Dermis microvascular lymphatic vessel endothelial cell (primary cell): ENCODE measurements at places on chromosomes 5 and 9.

- DNase-seq, result no peak
Measured at GRCh38 chr5:95617057-95617456, 2.8 kb upstream of the GPR150 start.

- DNase-seq, result no peak
Measured at GRCh38 chr5:96816411-96816939, 8.7 kb upstream of the ERAP1 start.

- DNase-seq, result no peak
Measured at GRCh38 chr5:55177078-55177477, 4.1 kb upstream of the CDC20B start.

GRCh38 chr5:147818290-147818689, 13.2 kb downstream of the SPINK1 start:
- DNase-seq, result no peak

DNA sequence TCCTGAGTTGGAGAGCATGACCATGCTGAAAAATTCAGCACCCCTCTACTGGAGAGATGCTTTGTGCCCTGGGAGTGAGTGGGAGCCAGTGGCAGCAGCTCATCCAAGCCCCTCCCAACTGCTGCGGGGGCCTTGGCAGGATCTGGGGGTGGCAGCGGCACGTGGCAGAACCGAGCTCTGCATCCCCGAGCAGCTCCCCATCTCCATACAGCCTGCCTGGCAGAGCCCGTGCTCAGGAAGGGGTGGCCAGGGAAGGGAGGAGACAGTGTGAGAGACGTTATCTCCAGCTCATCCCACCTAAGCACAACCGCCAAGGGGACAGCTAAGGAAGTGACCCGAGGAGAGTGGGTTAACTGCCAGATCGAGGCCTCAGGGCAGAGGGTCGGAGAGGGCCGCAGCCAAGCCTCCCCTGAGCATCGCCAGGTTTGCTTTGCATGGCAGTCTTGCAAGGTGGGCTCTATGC, 17.2 kb upstream of the DPM2 start:
- DNase-seq, result no peak

DNA sequence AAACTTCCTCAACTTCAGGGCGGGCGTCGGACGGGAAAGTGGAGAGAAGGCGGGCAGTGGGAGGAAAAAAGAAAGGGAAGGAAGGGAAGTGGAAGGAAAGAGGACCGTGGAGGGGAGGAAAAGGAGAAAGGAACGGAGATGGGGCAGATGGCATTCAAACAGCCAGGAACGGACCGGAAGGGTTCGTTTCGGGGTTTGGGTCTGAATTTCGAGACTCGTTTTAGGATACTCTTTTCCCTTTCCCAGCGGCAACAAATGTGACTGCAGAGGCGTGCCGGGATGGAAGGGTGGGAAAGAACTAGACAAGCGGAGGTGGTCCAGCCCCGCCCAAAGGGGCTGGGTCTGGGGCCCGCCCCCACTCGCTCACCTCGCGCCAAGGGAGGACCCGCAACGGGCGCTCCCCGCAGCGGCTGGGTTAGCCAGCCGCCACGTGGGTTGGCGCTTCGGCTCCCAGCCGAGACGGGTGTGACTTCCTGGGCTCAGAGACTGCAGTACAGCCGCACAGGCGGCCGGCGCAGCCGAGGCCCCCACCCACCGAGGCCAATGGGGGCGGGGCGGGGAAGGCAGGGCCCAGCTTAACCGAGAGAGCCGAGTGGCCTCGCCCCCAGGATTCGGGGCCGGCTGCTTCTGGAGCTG, 2.7 kb downstream of the VCAN start:
- DNase-seq, result peak; percentile 19

DNA sequence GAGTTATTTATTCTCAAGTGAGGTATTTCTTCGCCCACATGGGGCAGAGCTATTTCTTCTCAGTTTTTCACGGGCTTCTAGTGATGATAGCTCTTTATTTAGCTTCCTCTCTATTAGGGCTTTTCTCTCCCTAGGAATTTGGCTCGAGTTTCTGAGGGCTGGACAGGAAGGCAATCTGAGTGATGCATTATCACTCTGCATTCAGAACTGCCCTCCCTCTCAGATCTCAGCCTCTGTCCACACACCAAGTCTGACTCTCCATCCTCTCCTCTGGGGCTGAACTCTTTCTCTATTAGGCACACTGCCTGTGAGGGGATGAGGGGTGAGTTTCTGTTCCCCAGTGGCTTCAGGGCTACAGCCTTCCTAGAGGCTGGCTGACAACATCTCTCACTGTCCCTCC, 14.9 kb upstream of the SCAMP1 start:
- no peak for DNase-seq

DNA sequence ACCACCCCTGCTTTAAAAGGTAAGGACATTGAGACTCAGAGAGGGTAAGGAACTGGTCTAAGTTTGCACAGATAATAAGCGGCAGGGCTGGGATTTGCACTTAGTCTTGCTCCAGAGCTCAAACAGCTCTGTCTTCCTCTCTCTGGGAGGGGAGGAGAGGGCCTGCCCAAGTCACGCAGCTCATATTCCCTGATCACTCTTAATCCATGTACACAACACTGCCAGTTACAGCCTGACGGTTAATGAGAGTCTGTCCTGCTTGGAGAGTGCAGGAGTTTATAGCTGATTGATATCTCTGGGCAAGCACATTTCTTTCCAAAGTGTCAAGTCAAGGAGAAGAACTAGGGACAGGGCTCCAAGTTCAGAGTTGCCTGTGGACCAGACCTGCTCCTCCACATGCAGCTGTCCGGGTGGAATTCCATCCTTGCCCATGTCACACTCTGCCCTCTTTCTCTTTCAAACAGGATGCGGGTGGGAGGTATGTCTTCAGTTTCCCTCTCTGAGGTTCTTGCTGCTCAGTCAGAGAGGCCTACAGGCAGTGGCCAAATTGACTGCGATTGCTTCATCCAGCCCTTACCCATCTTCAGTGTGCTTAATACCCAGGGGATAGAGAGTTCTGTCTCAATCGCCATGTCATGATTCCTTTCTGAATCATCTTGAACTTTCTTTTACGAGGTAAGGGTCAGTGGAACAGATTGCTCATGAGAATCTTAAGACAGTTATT, 54.5 kb downstream of the GALNT12 start:
- no peak for DNase-seq

GRCh38 chr5:152092580-152092979, 167.9 kb upstream of the GLRA1 start:
- no peak for DNase-seq

DNA sequence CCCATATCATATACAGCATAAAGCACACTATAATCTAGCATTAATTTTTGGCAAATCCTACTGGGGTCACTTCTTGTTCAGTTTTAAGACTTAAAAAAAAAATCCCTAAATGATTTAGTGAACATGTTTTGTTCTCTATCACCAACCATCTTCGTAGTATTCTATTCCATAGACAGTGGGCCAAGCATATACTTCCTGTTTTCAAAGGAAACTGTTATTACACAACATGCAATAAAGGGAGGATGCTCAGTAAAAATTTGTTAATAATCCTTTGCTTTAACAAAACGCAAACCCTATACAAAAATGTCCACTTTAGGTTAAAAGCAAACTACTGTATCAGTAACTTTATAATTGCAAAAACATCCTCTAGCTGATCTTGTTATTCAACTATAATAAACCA, 13.0 kb downstream of the CCNH start:
- no peak for DNase-seq

DNA sequence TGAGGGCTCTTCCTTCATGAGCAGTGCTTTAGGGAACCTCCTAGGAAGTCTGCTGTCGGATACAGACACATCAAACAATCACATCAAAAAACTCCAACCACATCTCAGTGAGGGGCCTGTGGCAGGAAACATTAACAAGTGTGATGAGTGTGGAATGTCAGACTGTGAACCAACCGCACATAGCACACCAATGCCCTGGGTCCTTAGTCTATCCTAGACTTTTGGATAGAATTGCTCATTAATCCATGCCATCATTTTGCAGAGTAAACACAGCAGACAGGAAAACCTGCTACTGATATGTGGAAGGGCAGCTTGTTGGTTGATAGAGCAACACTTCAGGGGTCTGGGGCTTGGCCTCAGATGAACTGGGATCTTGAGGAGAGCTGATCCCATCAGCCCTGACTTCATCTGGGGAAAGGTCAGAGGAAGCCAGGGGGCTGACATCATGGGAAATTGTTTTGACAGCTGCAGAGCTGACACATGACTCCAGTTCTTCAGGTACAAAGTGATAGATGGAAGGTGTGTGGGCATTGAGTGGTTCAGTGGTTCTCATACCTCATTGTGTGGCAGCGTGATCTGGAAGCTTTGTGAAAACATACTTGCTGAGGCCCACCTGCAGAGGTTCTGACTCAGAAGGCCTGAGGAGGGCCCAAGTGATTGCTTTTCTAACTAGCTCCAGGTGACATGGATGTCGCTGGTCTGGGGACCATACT, 193.3 kb downstream of the DIRAS2 start:
- no peak for DNase-seq

DNA sequence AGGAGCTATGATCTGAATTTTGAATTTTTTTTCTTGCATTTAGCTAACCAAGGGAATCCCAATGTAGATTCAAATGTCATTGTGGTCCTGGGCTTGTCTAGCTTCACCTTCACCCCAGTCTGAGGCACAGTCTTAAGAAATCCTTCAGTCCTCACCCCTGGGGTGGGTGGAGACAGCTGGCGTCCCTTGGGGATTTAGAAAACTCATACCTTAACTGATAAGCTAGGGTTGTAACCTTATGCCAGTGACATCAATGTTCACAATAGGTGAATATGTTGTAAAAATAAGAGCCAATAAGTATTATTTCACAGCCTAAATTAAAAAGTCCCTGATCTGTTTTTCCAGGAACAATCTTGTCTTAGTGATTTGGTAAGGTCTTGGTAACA, 4.6 kb downstream of the ISOC1 start:
- DNase-seq, result no peak

DNA sequence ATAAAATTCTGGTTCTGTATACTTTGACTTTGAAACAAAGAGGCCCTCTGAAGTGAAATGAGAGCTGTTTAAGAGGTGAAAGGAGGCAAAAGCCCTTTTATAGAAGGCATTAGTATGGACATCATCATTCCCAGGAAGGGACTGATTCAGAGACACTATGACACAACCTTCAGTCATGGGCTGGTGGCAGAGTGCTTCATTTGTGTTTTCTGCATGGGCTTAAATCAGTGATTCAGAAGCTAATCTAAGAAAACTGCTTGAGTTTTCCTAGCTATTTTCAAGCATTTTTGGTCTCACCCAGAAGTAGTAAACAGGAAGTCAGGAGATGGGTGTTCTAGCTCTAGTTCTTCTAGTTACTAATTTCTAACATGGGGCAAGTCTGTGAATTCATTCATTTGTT, 288.9 kb downstream of the TRPM3 start:
- peak; percentile 5 for DNase-seq

GRCh38 chr5:150035139-150035895, 34.8 kb downstream of the HMGXB3 start:
- DNase-seq, result no peak

- no peak for DNase-seq
Measured at GRCh38 chr9:25310961-25311360, 367.3 kb downstream of the TUSC1 start.

GRCh38 chr5:148776780-148777179, 49.6 kb upstream of the ADRB2 start:
- peak; percentile 47 for DNase-seq

GRCh38 chr9:120510816-120511215, 69.2 kb downstream of the CDK5RAP2 start:
- no peak for DNase-seq

- no peak for DNase-seq
Measured at GRCh38 chr5:103927739-103928138, 365.1 kb upstream of the NUDT12 start.

DNA sequence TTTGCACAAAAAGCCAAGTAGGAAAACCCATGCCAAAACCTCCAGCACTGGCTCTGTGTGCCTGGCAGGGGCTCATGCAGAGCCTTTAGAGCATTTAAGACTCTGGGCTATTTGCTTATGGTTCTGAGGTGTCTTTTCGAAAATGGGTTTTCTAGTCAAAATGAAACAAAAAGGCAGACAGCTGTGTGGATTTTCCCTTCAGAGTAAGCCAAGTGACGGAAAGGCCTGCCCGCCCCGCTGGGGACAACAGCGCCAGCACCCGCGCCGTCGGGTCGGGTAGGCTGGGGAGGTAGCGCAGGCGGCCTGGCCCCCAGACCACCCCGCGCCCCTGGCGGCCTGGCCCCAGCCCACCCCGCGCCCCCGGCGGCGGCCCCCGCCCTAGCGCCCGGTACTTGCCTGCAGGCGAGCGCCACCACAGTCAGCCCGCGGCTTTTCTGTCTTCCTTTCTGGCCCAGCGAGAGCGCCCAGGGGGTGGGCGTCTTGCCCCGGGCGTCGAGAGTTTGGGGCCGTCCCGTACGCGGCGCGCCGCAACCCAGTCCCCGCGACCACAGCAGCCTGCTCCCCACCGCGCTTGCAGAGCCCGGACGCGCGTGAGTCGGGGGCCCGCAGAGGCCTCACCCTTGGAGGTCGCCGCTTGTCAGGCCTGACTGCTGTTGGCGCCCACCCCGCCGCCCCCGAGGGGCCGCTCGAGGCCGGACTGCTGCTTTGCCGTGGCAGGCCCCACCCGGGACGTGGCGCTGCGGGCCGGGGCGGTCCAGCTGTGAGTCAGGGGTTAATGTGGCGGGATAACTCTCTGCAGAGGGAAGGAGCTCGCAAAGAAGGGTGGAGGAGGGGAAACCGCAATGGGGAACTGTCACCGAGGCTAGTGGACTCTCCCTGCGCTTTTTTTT, at the start of gene TICAM2:
TSS of gene TICAM2 (minus strand) at position 779 of the 890 bp plus-strand sequence. CDS start 21,223 bp downstream, outside the sequence.
- no peak for DNase-seq

DNA sequence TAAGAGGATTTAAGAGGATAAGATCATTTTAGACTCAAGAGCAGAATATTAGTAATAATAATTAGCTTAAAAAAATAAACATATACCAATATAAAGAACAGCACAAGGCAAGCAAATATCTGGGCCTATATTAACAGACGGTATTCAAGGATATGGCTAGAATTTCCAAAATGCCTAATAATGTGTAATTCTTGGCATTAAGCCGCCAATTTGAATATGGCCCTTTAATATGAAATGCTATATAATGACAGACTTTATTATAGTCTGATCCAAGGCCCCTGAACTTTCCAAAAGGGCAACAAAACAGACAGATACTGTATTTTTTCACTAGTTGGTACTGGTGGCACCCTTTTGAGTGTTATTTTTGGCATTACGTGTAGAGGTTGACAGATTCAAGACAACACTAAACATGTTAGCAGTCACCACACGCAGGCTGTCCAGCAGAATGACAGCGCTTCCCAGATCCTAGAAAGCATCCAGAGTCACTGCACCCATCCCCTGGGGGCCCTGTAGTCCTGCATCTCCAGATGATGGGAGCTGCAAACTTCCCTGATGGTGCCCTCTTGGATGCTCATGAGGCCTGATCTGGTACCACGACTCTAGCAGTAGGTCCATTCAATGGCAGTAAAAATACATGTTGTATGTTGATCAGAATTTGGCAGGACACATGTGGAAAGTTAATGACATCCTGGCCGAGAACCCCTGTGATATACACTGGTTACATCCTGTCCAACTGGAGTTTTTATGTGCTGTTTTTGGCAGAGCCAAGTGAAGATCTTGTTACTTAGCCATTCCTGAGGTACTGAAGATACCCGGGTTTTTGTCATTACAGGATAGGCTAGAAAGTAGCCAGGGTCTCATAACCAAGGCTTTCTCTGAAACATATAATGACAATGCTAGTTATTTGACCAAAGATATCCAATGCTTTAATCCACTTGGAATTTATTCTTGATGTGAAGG, 1.7 kb upstream of the ABL1 start:
- peak; percentile 60 for DNase-seq

- DNase-seq, result no peak
Measured at GRCh38 chr5:159514229-159514810, 184.0 kb upstream of the IL12B start.
